Stimulated activated CD4-positive, alpha-beta T cell treated with anti-CD3 and anti-CD28 coated beads, Interleukin-15, amount 100 ng/mL, for 1 hour (primary cell): ENCODE measurements at places on chromosomes 13 and 19.

DNA sequence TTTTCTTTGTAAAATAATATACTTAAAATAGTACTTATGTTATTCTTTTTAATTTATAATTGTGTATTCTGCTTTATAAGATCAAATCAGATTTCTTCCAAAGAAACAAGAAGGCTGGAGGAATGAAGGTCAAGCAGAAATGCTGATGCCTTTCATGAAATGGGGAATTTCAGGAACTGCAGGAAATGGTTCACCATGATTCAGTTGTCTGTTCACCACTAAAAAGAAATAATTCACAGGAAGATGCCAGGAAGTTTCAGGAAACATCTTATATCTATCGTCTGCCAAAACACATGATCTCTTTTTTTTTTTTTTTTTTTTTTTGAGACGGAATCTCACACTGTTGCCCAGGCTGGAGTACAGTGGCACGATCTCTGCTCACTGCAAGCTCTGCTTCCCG lies 15.7 kb upstream of the SCEL start:
- DNase-seq = no peak

GRCh38 chr19:17454576-17455071 lies 6.1 kb downstream of the NXNL1 start:
- no peak for DNase-seq

DNA sequence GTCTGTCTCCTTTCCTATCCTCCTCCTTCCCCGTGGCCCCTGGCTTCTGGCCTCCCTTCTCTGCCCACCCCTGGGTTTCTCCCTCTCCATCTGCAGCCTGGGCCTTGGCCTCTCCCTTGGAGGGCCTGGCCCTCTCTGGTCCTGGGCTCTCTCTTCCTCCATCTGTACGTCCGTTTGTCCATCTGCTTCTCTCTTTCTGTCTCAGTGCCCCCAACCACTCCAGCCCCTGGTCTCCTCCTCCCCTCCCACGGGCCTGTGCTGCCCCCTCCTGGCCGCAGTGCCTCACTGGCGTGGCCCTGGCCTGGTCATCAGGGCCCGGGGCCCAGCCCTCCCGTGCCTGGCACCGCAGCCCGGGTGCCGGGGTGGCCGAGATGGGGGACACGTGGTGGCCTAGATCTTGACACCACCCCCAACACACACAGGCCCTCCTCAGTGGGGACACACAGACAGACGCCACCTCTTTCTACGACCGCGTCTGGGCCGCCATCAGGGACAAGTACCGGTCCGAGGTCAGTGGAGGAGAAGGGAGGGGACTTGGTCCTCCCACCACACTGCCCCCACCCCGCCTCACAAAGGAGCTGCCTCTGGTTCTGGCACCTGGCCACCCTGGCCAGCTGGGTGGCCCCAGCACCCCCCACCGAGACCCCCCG lies 11.3 kb downstream of the PRKCSH start:
- peak; percentile 14 for DNase-seq

DNA sequence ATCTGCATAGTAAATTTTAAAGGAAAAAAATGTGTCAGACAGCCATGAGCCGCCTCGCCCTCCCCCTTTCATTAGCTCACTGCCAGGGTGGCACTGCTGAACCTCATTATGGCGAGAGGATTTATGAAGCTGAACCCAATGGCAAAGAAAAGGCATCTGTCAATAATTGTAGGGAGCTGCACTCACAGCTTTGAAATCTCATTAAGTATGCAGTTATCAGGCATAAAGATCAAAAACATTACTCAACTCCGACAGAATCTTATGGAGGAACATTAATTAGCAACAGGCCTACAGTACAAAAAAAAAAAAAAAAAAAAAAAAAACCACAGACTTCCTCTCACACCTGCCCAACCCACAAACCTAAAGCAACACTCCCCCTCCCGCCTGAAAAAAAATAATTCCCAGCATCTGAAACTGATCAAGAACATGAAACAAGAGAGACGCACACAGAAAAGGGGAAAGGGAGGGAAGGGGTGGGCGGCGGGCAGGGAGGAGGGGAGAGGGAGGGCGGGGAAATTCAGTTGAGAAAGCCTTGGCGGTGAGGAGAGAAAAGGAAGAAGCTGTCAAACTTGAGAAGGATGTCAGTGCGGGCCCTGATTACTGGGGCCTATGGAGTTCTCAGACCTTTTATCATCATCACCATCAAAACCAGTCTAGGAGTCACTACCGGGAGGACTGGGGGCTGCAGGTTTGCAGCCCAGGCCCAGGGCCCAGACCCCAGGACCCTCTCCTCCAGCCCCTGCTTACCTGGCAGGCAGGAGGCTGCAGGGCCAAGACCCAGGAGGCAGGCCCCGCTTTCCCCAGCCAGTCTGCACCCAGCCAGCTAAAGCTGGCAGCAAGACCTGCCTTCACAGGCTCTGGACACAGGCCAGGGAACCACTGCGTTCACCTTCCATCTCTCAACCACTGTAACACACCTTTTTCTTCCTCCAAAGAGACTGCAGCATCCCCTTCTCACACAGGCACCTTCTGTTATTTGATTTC lies 8.9 kb downstream of the TSHZ3 start:
- DNase-seq = no peak

DNA sequence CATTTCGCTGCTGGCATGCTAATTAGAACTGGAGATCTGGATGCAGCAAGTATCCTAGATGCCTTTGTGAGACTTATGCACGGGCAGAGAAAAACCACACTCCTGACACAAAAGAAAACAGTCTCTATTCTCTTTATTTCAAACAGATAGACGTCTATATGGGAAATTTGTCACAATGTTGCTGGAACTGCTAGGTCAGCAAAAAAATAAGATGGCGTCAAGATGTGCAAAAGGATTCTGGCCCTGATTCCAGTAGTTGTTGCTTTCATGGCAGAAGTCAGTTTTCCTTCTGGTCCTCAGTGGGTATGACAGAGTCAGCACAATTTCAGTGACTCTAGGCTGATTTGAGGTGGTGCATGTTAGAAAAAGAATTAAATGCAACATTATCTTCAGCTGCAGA lies 1068.0 kb downstream of the SLITRK5 start:
- no peak for DNase-seq

DNA sequence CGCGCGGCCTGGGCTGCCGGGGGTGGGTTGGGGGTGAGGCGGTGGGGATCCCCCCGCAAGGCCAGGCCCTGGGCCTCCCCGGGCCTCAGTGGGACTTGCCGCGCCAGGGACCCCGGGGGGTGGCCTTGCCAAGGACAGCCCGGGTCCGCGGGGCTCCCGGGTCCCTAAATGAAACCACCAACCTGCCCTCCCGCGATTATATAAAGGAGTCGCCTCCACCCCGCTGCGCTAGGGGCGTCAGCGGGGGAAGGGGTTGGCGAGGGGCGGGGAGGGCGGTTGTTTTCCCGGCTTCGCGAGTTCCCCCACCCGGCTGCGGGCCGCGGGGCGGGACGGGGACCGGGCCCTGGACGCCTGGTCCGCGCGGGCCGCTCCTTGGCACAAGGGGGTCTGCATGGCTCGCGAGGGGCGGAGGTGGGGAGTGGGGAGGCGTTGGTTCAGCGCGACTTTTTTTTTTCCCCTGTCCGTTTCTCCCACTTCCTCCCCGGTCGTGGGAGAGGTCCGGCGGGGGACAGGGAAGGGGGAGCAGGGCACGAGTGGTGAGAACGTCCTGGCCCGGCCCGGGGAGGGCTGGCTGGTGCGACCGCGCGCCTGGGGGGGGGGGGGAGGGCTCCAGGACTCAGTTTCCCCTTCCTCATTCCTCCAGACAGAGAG lies 822 bp upstream of the ZBTB7A start:
- no peak for DNase-seq

DNA sequence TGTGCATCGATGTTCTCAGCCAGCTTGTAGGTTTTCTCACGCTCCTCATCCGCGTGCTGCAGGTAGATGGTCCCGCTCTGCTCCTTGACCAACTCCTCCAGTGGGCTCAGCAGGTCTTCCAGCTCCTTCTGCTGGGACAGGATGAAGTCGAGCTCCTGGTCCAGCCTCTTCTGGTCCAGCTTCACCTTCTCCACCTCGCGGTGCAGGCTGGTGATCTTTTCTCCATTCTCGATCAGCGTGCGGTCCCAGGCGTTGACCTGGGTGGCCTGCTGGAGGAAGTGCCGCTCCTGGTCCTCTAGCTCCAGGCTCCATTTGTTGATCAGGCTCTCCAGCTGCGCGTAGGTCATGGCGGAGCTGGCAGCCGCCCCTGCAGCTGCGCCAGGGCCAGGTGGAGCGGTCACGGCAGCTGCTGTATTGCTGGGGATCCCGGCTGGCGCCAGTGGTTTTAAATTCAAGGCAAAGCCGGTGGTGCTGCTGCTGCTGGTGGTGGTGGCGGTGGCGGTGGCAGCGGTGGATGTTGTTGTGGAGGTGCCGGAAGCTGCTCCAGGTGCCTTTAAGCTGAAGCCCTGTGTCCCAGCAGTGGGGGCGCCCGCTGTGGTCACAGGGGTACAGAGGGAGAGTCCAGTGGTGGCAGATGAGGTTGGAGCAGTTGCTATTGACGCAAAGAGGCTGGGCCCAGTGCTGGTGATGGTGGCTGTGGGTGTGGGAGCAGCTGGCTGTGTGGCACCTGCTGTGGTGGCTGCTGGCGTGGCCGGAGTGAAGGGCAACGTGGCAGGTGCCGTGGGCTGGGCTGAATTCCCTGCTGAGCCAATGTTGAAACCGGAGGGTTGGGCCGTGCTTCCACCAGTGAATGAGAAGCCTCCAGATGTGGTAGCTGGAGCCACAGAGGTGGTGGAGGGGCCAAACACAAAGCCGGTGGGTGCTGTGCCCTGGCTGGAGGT lies 12.1 kb upstream of the IL4I1 start:
- no peak for DNase-seq

GRCh38 chr13:114069376-114070097 lies 62.9 kb downstream of the RASA3 start:
- DNase-seq = no peak

DNA sequence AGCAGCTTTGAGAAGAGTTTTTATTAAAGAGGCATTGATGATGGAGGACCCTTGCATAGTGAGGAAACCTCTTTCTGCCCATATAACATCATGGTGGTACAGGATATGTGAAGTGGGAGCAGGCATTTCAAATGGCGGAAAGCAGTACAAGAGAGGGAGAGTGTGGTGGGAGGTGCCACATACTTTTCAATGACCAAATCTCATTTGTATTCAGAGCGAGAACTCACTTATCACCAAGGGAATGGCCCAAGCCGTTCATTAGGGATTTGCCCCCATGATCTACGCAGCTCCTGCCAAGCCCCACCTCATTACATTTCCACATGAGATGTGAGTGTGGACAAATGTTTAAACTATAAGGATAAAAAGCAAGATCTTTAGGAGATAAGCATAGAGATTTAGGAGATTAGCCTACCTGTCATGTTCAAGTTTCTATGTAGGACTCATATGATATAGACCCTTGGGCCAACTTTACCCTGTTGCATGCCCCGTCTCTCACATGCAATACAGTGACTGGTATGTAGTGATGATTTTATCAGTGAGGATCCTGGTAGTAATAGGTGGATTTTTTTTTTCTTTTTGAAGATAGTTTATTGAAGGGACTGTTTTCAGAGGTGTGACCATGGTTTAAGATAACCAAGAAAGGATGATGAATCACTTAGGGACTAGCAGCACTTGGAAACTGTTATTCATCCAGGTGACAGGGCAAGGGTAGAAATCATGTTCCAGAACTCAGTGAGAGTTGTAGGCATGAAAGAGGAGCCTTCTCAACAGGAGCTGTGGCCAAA lies 38.3 kb downstream of the DNAJC15 start:
- DNase-seq = no peak

GRCh38 chr13:79480954-79481684 lies at the start of gene NDFIP2:
Gene NDFIP2, plus strand, starts transcription at chr13:79481155. Its CDS starts 49 bp downstream, at chr13:79481204.
- peak; percentile 86 for DNase-seq

DNA sequence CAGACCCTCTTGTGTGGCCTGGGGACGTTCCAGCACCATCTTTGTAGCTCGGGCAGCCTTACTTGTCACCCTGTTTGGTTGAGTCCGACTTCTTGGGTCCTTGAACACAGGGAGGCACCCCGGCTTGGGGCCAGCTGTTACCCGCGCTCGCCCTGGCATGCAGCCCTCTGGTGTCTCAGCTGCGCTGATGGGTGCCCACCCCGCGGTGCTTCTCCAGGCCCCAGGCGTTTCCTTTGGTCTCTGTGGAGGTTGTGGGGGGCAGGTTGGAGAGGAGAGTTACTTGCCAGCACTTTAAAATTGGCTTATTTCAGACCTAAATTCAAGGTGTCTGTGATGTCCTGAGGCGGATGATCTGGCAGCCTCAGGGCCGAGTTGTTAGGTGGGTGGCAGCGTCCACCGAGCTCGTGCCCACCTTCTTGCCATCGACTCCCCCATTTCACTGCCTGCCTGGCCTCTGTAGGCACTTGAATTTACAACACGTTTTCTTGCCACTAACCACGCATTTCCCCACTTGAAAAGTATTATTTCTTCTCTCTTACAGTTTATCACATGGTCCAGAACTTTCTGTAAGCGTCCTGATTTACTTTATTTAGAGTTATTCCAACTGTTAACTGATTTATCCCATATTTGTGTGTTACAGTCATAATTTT lies 16.9 kb downstream of the UBAC2 start:
- no peak for DNase-seq

GRCh38 chr13:35833608-35834275 lies 297.4 kb downstream of the DCLK1 start:
- DNase-seq = no peak

- DNase-seq = no peak
Measured at GRCh38 chr13:42477596-42478190, 96.3 kb upstream of the TNFSF11 start.

DNA sequence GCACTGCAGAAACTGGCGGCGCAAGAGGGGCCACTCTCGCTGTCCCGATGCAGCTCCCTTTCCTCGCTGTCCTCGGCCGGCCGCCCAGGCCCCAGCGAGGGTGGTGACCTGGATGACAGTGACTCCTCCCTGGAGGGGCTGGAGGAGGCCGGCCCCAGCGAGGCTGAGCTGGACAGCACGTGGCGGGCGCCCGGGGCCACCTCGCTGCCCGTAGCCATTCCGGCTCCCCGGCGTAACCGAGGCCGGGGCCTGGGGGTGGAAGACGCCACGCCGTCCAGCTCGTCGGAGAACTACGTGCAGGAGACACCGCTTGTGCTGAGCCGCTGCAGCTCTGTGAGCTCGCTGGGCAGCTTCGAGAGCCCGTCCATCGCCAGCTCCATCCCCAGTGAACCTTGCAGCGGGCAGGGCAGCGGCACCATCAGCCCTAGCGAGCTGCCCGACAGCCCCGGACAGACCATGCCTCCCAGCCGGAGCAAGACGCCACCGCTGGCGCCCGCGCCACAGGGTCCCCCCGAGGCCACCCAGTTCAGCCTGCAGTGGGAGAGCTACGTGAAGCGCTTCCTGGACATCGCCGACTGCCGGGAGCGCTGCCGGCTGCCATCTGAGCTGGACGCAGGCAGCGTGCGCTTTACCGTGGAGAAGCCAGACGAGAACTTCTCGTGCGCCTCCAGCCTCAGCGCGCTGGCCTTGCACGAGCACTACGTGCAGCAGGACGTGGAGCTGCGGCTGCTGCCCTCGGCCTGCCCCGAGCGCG lies 12.4 kb downstream of the C19orf25 start:
- no peak for DNase-seq

- DNase-seq = no peak
Measured at GRCh38 chr13:106373304-106373988, 162.0 kb downstream of the EFNB2 start.

GRCh38 chr19:46975011-46975924 lies 44.4 kb upstream of the NPAS1 start:
- no peak for DNase-seq

GRCh38 chr19:2289714-2290435 lies 7.9 kb upstream of the PEAK3 start:
- no peak for DNase-seq

GRCh38 chr13:25778808-25779305 lies 273.0 kb downstream of the SHISA2 start:
- no peak for DNase-seq
